Stimulated activated CD4-positive, alpha-beta T cell treated with anti-CD3 and anti-CD28 coated beads, Interleukin-1b, Interleukin-23, amount 100 ng/mL, for 4 hours (primary cell): ENCODE measurements at places on chromosomes 4 and X.

DNA sequence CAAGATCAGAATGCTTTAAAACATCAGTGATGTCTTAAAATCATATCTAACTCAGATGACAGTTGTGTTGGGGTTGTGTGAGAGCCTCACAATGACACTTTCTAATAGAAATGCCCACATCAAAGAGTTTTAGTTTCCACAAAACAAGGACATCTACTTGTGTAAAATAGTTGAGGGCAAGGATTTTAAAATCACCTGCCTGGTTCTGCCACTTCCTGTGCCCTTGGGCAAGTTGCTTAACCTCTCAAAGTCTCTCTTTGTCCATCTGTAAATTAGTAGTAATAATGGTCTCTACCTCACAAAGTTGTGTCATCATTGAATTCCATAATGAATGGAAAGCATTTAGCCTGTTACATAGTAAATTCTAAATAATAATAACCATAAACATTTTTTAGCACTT is 41.9 kb upstream of the RELL1 start:
- DNase-seq: no peak

GRCh38 chr4:41061482-41062185 is 152.7 kb downstream of the APBB2 start:
- DNase-seq: no peak

DNA sequence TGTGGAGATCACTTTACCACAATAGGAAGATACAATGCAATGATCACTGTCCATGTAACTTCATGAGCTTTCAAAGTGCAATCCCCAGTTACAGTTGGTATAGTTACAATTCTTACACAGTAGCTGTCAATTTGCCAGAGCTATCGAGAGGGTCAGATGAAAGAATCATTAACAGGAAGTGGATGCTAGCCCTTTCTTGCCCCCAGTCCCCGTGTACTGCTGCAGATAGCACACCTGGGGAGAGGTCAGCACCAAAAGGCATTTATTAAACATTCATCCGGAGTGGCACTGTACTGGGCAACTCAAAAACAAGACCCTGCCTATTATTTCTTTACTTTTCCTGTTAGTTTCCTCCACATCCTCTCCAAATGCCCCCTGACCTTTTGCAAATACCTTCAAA is 47.7 kb downstream of the SOD3 start:
- no peak for DNase-seq

- DNase-seq: no peak
Observed at GRCh38 chr4:106032851-106033286, 137.6 kb downstream of the NPNT start.
